ENCODE measurements at places on chromosomes 5 and 9.

DNA sequence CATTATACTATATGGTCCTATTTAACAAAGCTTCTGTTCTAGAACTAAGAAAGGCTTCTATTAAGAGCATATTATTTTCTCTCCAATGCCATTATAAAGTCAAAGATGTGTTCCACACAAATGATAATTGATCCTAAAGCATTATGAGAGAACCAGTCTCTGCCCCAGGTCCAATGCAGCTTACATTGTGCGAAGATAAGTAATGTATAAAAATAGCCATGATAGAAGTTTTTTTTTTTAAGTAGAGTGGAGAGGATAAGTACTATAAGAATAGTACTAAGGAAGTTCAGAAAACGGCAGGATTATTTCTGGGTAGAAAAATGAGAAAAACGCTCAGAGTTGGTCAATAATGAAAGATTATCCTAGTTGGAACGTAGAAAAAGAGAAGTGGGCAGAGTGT is 15.6 kb downstream of the UBTD2 start:
- no peak for DNase-seq

DNA sequence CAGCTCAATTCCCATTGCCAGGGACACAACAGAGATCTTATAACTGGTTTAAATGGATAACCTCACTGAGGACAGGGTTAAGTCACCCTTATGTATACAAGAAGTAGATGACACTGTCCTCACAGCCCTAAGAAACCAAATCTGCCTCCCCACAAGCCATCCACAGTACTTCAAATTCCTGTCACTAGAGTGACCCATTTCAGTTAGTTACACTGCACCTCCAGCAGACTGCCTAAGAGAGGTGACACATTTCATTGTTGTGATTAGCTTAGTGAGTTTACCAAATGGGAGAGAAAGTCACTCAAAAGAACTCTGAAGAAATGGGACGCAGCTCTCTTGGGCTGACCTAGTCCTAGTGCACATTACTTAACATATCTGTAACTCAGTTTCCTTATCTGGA is 53.6 kb upstream of the HTR1A start:
- DNase-seq: no peak

DNA sequence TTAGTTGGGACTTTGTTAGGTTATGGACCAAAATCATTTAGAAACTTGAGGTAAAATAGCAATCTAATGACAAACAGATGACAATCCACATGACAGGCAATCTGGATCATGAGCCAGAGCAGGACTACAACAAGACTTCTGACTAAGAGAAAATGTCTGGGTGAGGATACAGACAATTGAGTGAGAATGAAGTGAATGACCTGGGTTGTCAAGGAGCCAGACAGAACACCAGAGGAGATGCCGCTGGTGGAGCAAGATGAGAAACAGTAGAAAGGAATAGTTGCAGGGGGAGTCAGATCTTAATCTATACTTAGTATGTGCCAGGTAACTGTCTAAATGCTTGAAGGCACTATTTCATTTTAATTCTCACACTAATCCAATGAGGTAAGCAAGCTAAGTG is 277.8 kb downstream of the PRELID2 start:
- no peak for DNase-seq

- DNase-seq: no peak
Observed at GRCh38 chr5:62139741-62140140, 166.3 kb upstream of the KIF2A start.

DNA sequence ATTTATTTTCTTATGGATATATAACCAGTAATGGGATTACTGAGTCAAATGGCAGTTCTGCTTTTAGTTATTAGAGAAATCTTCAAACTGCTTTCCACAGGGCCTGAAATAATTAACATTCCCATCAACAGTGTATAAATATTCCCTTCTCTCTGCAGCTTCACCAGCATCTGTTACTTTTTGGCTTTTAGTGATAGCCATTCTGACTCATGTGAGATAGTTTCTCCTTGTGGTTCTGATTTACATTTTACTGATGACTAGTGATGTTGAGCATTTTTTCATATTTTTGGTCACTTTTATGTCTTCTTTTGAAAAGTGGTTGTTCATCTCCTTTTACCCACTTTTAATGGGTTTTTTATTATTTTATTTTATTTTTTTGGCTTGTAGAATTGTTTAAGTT is 1290.3 kb upstream of the CDH9 start:
- no peak for DNase-seq

- no peak for DNase-seq
Observed at GRCh38 chr9:131113655-131114054, 11.7 kb upstream of the NUP214 start.
